Brain (organoid and tissue), 16 donors: ENCODE measurements at places on chromosomes 12 and 14.

DNA sequence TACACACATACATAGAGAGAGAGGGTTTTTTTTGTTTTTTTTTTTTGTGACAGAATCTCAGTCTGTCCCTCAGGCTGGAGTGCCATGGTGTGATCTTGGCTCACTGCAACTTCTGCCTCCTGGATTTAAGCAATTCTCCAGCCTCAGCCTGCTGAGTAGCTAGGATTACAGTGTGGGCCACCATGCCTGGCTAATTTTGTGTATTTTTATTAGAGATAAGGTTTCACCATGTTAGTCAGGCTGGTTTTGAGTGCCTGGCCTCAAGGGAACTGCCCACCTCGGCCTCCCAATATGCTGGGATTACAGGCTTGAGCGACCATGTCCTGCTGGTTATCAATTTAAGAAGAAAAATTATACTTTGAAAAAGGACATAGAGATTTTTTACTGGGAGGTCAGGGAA is 710.6 kb downstream of the SLC6A15 start:
- DNase-seq = no peak

- no peak for DNase-seq
Measured at GRCh38 chr12:119384340-119384739, 49.8 kb downstream of the CCDC60 start.

GRCh38 chr12:126784328-126784921 is 1482.5 kb upstream of the TMEM132C start:
- DNase-seq = peak; percentile 56

DNA sequence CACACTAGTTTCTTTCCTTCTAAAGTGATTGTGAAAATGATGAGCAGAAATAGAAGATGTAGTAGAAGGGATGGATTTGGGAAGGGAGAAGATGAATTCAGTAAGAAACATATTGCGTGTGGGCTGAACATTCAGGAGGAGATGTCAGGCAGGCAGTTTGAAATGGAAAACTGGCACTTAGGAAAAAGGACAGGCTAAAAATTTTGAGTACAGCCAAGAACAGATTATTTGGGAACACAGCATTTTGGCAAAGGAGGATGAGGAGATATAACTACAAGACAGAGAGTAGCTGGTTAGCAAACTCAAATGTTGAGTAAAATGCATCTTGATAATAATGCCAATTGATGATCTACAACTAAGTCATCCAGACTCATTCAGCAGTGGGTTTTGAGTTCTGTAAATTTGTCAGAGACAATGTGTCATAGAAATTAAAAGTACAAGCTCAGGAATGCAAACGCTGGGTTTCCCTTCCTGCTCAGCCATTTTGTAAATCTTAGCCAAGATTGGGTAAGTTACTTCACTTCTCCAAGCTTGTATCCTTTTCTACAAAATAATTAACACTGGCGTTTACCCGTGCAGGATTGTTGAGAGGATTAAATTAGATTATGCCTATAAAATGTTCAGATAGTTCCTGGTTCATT is 255.0 kb downstream of the NAV3 start:
- DNase-seq = no peak
